Left ventricle myocardium inferior (tissue), 1 donor: ENCODE measurements at places on chromosomes 11 and 22. TPM values are rescaled to one million over a fixed set of nuclear protein-coding genes. Genes with fewer than 3 reads are reported as not detected.

DNA sequence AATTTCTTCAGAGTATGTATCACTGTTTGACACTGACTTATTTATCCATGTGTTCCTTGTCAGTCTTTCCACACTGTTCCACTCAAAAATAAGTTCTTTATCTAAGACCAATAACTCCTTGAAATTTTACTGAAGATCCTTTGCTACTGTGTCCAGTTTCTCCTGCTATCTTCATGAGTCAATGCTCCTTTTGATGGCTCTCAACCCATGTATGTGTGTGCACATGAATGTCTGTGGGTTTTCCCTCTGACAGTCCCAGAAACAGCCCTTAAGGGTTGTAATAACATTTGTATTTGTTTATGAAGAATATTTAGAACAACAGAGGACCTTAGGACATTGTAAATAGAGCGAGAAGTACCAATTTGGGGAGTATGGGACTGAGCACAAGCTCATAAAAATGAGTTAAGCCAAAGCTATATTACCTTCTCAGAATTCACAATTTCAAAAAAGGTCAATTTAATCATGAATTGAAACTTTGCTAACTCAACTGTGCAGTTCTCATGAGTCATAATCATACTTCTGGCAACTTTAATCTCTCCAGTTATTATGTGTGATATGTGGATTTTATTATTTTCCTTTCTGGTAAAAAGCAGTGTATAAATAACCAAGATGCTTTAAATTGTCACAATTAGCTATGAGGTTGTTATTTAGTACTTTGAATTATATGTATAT is 533.6 kb downstream of the CNTN5 start:
- no peaks in the 10 kb centered on the region for H3K27me3 ChIP-seq
- no peaks in the 10 kb centered on the region for H3K4me1 ChIP-seq
- no peak overlapping the region for H3K4me3 ChIP-seq
- no peak for DNase-seq

DNA sequence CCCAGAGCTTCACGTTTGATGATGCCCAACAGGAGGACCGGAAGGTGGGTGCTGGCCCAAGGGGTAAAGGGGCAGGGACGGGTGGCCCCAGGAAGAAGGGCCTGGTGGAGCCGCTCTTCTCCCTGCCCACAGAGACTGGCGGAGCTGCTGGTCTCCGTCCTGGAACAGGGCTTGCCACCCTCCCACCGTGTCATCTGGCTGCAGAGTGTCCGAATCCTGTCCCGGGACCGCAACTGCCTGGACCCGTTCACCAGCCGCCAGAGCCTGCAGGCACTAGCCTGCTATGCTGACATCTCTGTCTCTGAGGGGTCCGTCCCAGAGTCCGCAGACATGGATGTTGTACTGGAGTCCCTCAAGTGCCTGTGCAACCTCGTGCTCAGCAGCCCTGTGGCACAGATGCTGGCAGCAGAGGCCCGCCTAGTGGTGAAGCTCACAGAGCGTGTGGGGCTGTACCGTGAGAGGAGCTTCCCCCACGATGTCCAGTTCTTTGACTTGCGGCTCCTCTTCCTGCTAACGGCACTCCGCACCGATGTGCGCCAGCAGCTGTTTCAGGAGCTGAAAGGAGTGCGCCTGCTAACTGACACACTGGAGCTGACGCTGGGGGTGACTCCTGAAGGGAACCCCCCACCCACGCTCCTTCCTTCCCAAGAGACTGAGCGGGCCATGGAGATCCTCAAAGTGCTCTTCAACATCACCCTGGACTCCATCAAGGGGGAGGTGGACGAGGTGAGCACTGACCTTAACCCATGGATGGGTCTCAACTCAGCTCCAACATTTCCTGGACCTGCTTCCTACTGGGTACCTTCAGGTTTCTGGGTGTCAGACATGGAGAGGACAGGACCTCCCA is 2.0 kb downstream of the RIC8A start:
- H3K4me1 ChIP-seq: peaks cover 69% of the 10 kb centered on the region
- H3K36me3 ChIP-seq: peaks cover 61% of the 10 kb centered on the region
- H3K4me3 ChIP-seq: peak overlapping the region; percentile 95
- DNase-seq: no peak

GRCh38 chr11:100731471-100731870 is 44.4 kb downstream of the ARHGAP42 start:
- no peaks in the 10 kb centered on the region for H3K27me3 ChIP-seq
- H3K36me3 ChIP-seq: no peaks in the 10 kb centered on the region
- no peak overlapping the region for H3K4me3 ChIP-seq
- no peak for DNase-seq
- peaks cover 59% of the 10 kb centered on the region for H3K4me1 ChIP-seq
- H3K27ac ChIP-seq: peak overlapping the region; percentile 52

DNA sequence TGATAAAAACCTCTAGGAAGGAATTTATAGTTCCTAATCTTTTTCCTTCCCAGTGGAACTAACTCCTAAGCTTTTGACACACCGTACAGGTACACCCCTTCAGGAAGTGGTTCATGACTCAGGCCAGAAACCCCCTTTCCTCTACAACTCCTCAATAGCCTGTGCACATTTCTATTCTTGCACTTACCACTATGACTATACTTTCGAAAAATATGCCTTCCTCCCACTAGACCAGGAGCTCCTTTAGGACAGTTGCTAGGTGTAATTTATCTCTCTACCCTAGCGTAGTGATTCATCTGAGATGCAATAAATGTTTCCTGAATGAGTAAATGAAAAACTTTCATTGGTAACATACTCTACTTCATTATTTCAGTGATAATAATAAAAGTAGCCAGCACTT is 14.5 kb downstream of the MAP6 start:
- no peak overlapping the region for H3K27ac ChIP-seq
- H3K27me3 ChIP-seq: no peaks in the 10 kb centered on the region
- H3K4me1 ChIP-seq: peaks cover 31% of the 10 kb centered on the region
- no peaks in the 10 kb centered on the region for H3K36me3 ChIP-seq
- H3K4me3 ChIP-seq: no peak overlapping the region
- DNase-seq: no peak

DNA sequence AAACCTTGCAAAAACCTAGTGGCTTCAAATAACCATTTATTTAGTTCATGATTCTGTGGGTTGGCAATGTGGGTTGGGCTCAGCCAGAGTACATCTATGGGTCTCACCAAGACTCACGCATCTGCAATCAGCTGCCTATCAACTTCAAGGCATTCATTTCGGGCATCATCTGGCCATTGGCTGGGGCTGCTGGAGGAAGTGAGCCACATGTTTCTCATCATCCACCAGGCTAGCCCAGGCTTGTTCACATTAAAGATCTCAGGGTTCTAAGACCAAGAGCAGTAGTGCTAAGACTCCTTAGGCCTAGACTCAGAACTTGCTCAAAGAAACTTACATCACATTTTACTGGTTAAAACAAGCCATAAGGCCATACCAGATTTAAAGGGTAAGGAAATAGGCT is 478.9 kb upstream of the ARHGAP42 start:
- no peaks in the 10 kb centered on the region for H3K4me1 ChIP-seq
- no peak overlapping the region for H3K27ac ChIP-seq
- no peak for DNase-seq
- H3K4me3 ChIP-seq: no peak overlapping the region

DNA sequence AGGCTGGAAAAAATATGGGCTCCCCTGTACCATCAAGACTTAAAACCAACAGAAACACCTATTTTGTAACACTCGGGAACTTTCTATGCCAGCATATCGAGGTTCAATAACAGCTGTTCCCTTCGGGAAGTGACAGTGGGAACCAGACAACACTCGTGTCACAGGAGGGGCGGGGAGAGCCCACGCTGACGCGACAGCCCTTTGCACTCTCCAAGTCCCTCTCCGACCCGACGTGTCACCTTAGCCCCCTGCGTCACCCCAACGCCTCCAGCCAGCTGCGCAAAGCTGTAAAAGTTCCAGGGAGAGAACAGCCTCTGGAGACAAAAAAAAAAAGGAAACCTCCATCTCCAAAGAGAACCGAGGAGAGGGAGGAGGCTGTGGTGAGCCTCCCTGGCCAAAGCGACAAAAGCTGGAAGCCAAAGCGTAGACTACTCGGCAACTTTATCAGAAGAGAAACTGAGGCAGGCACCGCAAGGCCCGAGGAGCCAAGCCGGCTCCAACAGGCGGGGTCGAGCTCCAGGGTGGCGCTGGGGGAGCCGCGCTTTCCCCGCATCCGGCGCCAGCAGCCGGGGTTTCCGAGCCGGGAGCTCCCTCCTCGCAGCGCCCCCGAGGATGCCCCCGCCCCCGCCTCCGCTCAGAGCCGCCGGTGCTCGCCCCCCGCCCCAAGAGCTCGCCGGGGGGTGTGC is 751 bp downstream of the ARFGAP3 start:
- peak; percentile 62 for DNase-seq
- H3K36me3 ChIP-seq: no peaks in the 10 kb centered on the region
- peak overlapping the region; percentile 92 for H3K4me3 ChIP-seq
- H3K4me1 ChIP-seq: peaks cover 37% of the 10 kb centered on the region
- H3K27ac ChIP-seq: peak overlapping the region; percentile 98
- H3K27me3 ChIP-seq: no peaks in the 10 kb centered on the region

Gene CD44
- total RNA-seq: 14.0 TPM

Gene ANGPTL5
- total RNA-seq: 1.3 TPM
